ENCODE measurements at places on chromosomes 1 and 21. TPM values are rescaled to one million over a fixed set of nuclear protein-coding genes. Genes with fewer than 3 reads are reported as not detected.
A peak's percentile ranks its signal among the peaks of the same experiment; 100 is the strongest.

DNA sequence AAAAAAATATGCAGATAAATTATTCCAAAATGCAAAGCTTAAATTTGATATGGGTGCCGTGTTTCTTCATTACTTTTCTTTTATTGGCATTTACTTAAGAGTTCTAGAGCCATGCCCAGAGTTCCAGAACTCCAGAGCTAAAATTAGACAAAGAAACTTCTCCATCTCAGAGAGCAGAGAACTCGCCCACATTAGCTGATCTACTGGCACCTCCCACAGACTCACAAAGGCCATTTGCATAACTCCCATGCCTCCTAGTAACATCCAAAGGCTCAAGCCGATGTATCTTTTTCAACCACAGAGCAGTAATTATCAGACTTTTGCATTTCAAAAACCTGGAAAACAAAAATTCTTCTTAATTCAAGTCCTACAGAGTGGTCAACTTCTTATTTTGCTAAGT, 323.8 kb upstream of the ST6GALNAC5 start:
- no peak for DNase-seq

DNA sequence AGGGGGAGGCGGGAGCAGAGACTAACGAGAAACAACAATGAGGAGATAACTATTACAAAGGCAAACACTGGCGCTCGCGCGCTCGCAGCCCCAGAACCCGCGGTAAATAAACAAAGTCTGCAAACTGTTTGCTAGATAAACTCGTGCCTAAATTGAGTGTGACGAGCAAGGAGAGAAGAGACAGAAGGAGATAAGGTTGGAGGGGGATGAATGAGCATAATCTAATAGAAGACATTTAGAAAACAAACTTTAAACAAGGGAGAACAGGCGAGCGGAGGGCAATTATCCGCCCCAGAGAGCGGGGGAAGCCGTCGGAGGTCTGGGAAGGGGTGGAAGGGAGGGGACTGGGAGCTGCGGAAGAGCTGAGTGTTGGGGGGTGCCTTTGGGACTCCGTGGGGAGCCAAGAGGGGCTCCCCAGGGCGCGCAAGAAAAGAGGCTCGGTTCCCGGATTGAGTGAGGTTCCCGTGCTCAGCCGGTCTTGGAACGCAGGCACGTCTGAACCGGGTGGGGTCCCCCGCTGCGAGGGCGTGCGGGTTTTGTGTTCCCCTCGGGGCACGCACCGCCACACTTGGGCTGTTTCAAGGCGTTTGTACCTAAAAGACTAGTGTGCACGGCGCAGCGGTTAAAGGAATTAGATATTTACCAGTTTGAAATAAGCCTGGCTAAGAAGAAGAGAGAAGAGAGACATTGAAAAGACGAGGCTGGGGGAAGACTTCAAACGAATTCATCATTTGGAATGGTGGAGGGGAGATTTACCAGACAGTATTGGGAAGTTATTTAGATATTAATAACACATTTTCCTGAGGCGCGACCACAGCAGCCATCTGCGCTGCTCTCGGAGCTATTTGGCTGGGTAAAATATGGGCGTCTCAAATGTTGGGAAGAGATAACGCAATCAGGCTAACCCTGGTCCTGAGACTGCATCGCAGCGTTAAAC, 10.6 kb downstream of the PAX7 start:
- no peak for DNase-seq

DNA sequence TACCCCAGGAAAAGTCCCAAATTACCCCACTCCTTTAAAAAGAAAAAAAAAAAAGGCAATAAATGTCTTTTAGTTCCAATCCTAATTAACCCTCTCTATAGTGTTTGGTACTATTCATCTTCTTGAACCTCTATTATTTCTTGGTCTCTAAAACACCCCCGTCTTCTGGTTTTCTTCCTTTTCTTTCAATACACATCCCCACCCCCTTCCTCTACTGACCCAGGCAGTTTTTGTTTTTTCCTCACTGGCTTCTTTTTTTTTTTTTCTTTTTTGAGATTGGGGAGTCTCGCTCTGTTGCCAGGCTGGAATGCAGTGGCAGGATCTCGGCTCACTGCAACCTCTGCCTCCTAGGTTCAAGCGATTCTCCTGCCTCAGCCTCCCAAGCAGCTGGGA, 26.1 kb downstream of the EGLN1 start:
- no peak for DNase-seq

- no peak for DNase-seq
Measured at GRCh38 chr1:2589431-2590232, 3.1 kb downstream of the PRXL2B start.

GRCh38 chr1:109928591-109929111, 18.0 kb downstream of the CSF1 start:
- peak; percentile 56 for DNase-seq

DNA sequence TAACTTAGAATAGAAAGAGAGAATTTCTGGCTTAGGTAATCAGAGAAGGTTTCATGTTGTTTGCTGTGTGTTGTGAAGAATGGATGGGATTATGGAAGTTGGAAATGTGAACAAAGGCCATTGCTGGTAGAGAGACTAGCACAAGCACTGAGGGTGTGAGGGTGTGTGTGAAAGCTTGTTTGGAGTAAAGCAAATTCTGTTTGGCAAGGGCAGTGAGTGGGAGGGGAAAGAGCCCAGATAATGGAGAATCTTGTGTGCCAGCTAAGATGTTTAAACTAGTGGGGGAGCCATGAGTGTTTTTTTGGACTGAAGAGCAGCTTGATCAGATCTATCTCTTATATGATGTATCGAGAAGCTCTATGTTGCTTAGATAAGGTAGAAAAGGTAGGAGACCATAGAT, 107.1 kb downstream of the DISP1 start:
- DNase-seq: no peak

DNA sequence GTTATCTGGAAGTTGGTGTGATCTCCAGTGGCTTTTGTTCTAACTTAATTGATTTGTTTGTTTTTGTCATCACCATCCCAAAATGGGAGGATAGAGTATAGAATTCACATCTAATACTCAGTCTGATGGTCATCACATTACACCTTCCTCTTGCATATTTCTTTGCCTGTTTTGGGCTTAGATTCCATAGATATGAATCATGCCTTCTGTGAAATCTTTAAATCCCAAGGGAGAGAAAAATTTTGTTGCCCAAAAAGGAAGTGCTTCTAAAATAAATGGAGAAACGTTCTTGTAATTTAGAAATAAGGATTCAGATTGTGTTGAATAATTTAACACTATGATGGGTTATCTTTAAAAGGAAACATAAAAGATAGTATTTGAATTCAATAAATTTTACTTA, 446.0 kb upstream of the LRRC7 start:
- peak; percentile 2 for DNase-seq

DNA sequence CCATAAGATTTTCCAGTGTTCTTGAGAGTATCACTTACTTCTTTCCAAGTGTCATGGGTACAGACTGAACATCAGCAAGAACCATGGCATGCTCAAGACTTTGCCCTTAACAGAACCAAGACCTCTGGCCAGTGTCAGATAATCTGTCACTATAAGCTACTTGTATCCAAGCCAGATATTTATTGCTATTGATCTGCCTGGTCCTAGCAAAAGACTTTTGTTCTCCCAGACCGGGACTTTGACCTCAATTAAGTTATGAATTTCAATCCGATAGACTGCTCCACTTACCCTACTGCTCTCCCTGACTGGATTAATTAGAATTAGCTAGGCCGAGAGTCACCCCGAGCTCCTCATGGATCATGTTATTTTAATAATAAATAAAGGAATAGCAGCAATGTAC, 129.6 kb downstream of the ACBD6 start:
- DNase-seq: no peak

GRCh38 chr1:228830185-228830953, 95.1 kb downstream of the RHOU start:
- DNase-seq: no peak

DNA sequence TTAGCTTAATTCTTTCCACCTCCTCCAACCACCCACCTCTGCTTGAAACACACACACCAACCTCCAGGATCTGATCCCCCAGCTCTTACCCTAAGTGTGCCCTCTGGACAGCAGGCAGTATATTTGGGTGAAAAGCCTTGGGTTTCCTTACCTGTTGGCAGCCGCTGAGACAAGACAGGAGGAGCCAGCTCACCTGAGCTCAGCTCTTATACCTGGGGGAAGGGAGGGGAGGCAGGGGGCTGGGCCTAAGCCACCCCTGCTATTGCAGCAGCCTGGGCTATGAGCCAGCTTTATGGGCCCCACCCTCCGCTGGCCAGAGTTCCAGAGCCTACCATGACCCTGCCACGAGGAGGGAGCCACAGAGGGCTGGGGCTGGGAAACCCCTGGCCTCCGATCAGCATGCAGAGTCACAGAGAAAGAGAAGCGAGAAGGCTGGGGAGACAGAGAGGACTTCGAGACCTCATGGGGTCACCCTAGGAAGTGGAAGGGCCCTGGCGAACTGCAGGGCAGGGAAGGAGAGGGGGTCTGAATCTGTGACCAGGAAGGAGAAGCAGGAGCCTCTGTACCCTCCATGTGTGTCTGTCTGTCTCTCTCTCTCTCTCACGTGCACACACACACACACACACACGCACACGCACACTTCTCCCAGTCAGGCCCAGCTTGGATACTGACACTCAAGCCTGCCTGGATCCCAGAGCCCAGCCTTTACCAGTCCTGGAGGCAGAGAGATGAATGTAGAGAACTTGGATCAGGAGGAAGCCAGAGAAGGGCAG, at the start of gene S100A14:
Gene S100A14 (minus strand): TSS at position 182 of the 773 bp plus-strand sequence. CDS start 467 bp downstream, outside the sequence.
- DNase-seq: peak; percentile 93

DNA sequence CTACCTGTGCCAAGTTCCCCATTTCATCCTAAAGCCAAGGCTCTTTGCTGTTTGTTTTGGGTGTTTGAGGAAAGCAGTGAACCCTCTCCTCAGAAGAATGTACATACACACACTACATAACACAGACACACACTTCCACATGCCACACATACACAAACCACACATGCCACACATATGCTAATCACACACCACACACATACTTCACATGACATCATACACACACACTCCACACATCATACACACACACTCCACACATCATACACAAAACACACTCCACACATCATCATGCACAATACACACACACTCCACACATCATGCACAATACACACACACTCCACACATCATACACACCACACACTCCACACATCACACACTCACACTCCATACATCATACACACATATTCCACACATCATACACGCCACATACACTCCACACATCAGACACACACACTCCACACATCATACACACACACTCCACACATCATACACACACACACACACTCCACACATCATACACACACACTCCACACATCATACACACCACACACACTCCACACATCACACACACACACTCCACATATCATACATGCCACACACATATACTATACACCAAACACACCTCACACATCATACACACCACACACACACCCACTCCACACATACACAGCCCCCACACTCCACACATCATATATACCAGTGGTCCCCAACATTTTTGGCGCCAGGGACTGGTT, 22.7 kb upstream of the ZNF436 start:
- DNase-seq: no peak

- DNase-seq: peak; percentile 67
Measured at GRCh38 chr1:8094481-8095241, 68.6 kb upstream of the ERRFI1 start.

- DNase-seq: no peak
Measured at GRCh38 chr1:234989479-234990327, 138.9 kb downstream of the TOMM20 start.

DNA sequence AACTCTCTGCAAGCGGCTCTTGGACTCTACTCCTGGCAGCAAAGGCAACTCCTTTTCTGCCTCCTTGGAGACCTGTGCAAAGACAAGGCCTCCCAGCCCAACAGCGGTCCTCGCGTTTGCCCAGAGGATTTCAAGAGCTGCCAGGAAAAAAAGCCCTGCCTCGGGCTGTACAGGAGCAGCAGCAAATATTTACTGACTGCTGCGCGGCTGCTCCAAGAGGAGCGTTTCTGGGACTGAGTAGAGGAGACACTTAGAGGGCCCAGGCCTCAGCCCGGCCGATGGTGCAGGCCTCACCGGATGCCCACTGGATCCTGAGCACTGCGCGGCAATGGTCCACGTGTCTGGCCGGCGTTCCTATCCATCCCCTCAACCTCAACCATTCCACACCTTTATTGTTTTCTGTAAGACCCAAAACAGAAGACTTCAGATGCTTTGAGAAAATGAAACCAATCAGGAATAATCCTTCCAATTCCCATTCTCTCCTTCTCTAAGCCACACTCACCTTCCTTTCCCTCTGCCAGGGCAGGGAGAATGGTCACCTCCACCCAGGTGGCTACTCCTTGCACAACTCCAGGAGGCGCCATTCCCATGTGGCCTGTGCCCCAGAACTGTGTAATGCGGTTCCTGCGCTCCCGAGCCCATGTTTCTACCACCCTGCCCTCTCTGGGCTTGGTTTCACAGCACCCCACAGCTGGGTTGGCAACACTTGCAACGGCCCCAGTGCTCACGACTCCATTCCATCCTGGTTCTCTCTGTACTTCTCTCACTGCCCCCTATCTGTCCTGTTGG, 215.8 kb downstream of the TRABD2B start:
- DNase-seq: no peak

DNA sequence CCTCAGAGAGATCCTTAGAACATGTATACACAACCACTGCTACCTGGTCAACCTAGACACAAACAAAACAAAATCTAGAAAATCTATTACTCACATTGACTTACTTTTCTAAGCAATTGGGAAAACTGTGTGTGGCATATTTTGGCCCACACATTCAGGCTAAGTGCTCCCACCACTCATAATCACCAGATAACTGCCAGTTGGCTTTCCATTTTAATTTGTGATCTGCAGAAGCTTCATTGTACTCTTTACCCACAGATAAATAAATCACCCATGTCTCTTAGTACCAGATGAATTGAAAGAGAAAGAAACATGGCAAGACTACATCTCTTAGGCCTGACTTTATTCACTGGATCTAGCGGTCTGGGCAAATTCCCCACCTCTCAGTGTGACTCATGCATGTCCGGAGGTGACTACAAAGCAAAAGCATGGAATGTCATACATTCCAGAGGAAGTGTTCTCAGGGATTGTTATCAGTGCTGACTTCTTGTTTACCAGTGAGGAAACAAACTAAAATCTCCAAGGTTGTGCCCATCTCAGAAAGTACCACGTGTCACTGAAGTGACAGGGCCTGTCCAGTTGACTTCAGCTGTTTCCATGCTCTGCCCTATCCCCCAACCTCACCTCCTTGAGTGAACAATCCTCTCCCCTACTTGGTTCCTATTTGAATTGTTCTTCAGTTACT, 52.4 kb upstream of the BCL10 start:
- DNase-seq: peak; percentile 89

GRCh38 chr1:48500541-48501450, 28.8 kb upstream of the SPATA6 start:
- DNase-seq: no peak

WNT9A gene
- 15.4 TPM for polyA plus RNA-seq

SEC22B gene
- 9.9 TPM for polyA plus RNA-seq

IBA57 gene
- 2.6 TPM for polyA plus RNA-seq

TRABD2B gene
- polyA plus RNA-seq: 0.16 TPM

FCAMR gene
- not detected for polyA plus RNA-seq

AADACL3 gene
- polyA plus RNA-seq: not detected

DENND2D gene
- 2.6 TPM for polyA plus RNA-seq
